Activated CD4-positive, alpha-beta memory T cell treated with anti-CD3 and anti-CD28 coated beads for 36 hours (primary cell): ENCODE measurements at places on chromosomes 5 and 9. TPM values are rescaled to one million over a fixed set of nuclear protein-coding genes. Genes with fewer than 3 reads are reported as not detected.

ZNF618 gene
- 0.33 TPM for total RNA-seq

CDH12 gene
- total RNA-seq, result not detected

GRCh38 chr5:57117596-57117995 lies 56.3 kb upstream of the GPBP1 start:
- H3K4me1 ChIP-seq, result peaks cover 15% of the 10 kb centered on the region
- peak; percentile 75 for DNase-seq
- peak overlapping the region; percentile 54 for H3K27ac ChIP-seq
- H3K36me3 ChIP-seq, result no peaks in the 10 kb centered on the region
- no peak overlapping the region for H3K4me3 ChIP-seq
- no peaks in the 10 kb centered on the region for H3K27me3 ChIP-seq

DNA sequence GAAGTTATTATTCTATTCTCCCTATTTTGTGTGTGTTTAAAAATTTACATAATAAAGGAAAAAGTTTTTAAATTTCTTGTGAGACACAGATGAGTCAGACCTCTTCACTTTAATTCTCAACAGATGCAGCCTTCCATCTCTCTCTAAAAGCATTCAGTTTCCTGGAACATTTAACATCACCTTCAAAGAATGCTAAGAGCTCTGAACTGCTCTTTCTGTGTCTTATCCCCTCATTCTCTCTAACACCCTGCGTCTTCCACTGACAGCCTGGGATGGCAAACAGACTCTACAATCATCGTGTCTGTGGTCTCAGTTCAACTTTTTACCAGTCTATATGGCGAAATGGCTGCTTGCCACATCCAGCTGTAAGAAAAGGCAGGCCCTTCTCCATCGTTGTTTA lies 173.0 kb downstream of the HINT1 start:
- H3K4me1 ChIP-seq, result no peaks in the 10 kb centered on the region
- DNase-seq, result no peak
- H3K36me3 ChIP-seq, result no peaks in the 10 kb centered on the region
- no peak overlapping the region for H3K4me3 ChIP-seq
- peaks cover 3% of the 10 kb centered on the region for H3K27me3 ChIP-seq

SEMA6A gene
- not detected for total RNA-seq
